COR-L47 (cell line): ENCODE measurements at places on chromosomes 1 and 21.

DNA sequence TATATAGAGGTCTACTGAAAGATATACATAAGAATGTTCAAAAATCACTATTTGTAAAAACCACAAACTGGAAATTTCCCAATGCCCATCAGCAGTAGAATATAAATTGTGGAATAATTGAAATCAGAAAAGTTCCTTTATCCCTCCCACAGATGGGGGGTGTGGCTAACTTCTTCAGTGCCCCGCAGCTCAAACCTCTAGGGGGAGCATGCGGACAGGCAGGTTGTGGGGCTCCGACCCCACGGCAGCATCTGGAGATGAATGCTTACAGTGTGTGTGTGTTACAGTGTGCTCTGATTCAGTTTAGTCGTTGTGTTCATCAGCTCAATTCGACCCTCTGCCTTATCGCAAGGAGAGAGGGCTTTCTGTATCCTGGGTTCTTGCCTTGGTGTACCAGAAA lies 262.1 kb upstream of the LRRC7 start:
- no peak for DNase-seq

DNA sequence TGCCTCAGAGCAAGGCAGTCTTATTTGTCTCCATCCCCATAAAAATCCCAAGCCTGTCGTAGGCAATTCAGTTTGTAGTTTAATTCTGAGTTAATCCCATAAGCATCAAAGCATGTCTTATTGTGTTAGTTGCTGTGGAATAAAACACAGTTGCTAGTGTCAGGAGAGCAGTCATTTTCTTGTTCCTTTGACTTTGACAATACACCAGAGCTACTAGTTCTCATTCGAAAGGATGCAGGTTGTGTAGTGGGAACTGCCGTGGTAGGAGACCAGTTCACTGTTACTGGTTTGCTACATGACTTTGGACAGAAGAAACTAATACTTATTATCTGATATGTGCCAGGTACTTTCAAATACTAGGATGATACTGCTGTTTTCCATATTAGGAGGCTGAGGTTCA lies 23.5 kb downstream of the LRIG2 start:
- DNase-seq, result no peak

DNA sequence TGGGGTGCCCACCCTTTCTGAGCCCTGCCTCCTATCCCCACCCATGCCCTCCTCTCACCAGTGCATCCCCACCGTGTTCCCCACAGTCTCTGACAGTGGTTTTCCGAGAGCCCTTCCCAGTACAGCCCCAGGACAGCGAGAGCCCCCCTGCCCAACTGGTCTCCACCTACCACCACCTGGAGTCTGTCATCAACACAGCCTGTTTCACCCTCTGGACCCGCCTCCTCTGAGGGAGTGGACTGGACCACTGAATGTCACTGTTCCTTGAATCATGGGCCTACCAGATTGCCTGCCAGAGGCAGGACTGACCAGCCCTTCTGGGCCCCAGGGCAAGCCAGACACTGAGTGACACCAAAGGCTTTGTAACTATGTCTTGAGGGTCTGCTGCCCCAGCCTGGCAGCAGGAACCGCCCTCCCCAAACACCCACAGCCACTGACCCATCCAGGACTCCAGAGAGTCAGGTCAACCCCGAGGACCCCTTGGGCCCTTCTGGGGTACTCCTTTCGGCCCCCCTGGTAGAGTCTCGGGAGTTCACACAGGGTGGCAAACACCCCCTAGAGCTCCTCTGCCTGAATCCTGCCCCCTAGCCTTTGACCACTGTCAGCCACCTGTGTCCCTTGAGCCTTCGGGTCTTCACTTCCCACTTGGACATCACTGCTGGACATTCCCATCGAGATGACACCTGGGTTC lies 3.3 kb downstream of the HYI start:
- no peak for DNase-seq

GRCh38 chr1:119622311-119623192 lies 25.5 kb downstream of the ZNF697 start:
- no peak for DNase-seq

DNA sequence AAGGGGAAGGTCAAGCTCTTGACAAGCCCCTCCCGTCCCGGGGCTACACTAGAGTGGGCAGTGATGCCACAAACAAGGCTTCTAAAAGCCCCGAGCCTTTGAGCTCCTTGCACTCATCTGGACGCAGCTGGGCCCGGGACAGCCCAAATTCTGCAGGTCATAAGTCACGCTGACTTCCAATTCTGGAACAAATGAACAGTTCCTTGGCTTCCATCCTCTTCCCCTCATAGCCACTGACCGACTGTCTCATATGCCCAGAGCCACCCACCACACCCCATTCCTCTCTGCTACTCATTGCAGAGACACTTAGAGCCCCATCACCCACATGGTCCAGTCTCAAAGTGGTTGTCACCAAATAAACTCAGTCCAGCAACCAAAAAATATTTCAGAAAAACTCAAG lies 32.8 kb upstream of the PRELP start:
- no peak for DNase-seq

DNA sequence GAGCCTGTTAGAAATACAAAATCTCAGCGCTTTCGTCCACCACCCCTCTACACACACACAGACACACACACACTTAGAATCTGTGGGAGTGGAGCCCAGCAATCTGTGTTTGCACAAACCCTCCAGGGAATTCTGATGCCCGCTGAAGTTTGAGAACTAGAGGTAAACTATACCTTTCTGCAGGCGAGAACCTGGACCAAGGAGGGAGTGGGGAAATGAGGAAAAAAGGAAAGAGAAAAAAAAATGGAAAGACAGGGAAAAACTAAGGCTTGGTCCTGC lies 468 bp upstream of the NIBAN1 start:
- no peak for DNase-seq

GRCh38 chr1:209537336-209538114 lies 46.0 kb upstream of the CAMK1G start:
- no peak for DNase-seq

- DNase-seq, result no peak
Measured at GRCh38 chr1:59831529-59831928, 16.8 kb downstream of the HOOK1 start.

- no peak for DNase-seq
Measured at GRCh38 chr1:16087733-16088132, 14.3 kb upstream of the FAM131C start.

DNA sequence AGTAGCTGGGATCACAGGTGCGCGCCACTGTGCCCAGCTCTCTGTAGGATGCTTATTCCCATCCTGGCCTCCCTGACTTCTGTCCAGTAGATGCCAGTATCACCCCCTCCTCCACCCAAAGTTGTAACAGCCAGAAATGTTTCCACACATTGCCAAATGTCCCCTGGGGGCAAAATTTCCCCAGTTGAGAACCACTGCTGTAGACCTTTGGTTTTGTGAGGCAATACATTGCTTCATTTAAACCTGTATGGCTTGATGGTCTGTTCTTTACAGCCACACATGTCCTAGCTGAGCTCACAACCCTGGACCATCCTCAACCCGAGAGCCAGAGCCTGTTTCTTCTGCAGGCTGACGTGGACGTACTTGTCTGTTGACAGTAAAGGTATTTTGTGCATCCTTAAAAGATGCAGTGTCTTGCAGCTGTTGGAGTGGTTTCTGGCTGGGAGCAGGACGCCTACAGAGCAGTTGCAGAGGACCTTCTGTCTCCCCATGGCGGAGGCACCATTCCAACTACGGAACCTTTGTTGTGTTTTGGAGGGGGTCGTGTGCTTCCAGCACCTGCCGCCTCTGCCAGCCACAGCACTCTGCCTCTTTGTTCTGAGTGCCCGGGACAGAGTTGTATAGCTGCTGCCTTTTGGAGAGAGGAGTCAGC lies 26.6 kb downstream of the DOP1B start:
- DNase-seq, result no peak

- DNase-seq, result no peak
Measured at GRCh38 chr1:228038387-228039005, 31.7 kb downstream of the WNT3A start.

GRCh38 chr1:167052389-167052788 lies 37.8 kb downstream of the GPA33 start:
- peak; percentile 22 for DNase-seq

DNA sequence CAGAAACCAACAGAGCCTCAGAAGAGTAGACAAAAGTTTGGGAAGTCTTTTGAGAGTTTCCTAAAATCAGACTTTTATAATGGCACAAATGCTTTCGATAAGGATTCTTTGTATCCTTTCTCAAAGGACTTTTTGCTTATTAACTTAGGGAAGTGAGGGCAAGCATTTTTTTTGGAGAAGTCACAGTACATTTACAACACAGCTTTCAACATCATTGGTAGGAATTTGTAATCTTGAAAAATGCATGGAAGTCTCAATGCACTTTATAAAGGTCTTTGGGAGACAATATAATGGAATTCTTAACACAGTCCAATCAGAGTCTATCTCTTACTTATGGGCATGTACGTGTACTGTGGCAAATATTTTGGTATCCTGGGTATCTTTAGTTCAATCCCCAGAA lies 325.8 kb upstream of the NR5A2 start:
- no peak for DNase-seq

DNA sequence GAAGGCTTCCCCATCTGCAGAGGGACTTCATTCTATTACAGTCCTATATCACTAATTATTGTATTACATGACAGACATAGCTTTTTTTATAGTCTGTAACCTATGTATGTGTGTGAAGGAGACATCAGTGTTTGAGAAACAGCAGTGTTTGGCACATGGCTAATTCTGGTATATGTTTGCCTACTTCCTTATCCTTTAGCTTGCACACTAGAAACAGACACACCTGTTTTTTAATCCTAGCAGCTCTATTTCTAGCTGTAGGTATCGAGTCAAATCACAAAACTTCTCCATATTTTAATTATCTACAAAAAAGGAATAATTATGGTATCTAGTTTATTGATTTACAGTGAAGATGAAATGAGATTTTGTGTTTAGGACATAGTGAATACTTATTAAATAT lies 129.4 kb upstream of the CACYBP start:
- no peak for DNase-seq

- DNase-seq, result no peak
Measured at GRCh38 chr1:177106614-177107365, 57.7 kb downstream of the ASTN1 start.

DNA sequence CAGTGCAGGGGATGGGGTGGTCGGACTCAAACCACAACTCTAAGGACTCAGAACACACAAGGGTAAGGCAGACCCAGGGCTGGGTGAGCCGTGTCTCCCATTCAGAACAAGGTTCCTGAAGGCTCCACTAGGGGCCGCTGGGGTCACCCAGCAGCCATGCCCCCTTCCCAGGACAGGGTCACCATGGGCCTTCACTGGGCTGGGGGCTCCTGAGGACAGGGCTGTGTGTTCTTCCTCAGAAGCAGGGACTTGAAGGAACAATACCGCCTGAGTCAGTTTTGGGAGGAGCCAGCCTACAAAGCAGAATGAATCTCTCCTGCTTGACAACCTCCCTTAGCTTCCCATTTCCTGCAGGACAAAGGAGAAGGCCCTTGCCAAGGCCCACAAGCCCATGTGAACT lies 15.4 kb downstream of the RIMS3 start:
- no peak for DNase-seq

- no peak for DNase-seq
Measured at GRCh38 chr1:225485226-225485625, 57.4 kb upstream of the LBR start.

GRCh38 chr1:24057171-24057570 lies 54.8 kb downstream of the MYOM3 start:
- no peak for DNase-seq

DNA sequence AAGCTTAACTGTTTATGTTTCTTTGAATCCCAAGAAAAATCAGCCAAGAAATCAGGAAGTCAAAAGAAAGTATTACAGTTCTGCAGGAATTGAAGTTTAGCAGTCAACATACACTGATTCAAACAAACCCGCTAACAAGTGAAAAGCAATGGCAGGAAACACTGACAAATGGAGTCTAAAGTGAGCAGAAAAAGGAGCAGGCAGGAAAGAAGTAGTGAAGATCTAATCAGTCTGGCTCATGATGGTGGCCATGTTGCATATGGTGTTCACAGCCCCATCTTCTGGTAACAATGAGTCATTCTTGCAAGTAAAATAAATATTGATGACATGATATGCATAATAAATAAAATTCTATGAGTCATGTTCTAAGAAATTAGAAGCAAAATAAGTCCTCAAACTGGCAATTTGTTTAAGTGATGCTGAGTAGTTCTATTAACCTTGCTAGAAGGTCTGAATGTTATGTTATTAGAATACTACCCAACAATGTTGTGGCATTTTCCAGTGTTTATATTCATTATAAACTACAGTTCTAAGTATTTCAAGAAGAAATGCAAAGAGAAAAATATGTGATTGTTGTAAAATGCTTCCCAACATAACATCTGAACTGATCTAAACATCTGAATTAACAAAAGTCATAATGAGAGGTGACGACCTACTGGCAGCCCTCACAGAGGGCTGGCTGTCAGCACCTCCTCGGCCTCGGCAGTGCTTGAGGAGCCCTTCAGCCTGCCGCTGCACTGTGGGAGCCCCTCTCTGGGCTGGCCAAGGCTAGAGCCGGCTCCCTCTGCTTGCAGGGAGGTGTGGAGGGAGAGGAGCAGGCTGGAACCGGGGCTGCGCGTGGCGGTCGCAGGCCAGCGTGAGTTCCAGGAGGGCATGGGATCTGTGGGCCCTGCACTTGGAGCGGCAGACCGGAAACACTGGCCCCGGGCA lies 5.7 kb upstream of the ACBD6 start:
- DNase-seq, result no peak

GRCh38 chr21:42542596-42542995 lies 28.9 kb downstream of the SLC37A1 start:
- DNase-seq, result no peak

DNA sequence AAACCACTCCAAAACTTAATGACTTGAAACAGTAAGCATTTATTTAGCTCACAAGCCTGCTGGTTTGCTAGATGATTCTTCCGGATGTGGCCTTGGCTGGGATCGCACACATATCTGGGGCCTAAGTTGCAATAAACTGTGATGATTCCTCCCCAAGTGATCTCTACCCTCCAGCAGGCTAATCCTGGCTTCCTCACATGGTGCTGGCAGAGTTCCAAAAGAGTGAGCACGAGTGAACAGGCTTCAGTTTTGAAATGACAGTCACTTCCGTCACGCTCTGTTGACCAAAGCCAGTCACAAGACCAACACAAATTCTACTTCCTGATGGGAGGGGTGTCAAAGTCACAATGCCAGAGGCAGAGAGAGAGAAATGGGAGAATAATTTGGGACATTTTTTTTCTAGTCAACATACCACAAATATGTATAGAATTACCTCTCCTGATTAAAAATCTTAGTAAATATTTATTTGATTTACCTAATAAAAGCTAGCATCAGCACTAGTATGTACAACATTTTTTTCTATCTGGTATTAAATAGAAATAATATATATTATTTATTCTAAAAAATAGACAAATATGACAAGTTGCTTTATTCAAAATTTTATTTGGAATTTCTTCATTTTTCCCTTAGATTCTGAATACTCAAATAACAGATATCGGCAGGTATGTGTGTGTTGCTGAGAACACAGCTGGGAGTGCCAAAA lies 292.7 kb downstream of the TPR start:
- DNase-seq, result peak; percentile 97
